ENCODE measurements at places on chromosomes 7 and 10. TPM values are rescaled to one million over a fixed set of nuclear protein-coding genes. Genes with fewer than 3 reads are reported as not detected.

Gene TRIL
- total RNA-seq = 0.48 TPM

Gene DNAH11
- 3.4 TPM for total RNA-seq

Gene ERVW-1
- total RNA-seq = not detected

Gene ZNF800
- 14.4 TPM for total RNA-seq

Gene MMRN2
- total RNA-seq = 243 TPM

Gene AEBP1
- total RNA-seq = 40.8 TPM

Gene ITPRID1
- not detected for total RNA-seq

Gene CALHM3
- not detected for total RNA-seq

Gene HOXA13
- not detected for total RNA-seq

Gene METTL2B
- 21.8 TPM for total RNA-seq

Gene SPAM1
- total RNA-seq = not detected

Gene TMEM229A
- total RNA-seq = not detected

Gene RBP3
- total RNA-seq = not detected

Gene NME8
- total RNA-seq = not detected

Gene EGR2
- total RNA-seq = not detected

Gene AMZ1
- total RNA-seq = 0.47 TPM

Gene ZNF92
- 11.0 TPM for total RNA-seq

Gene NUTM2E
- total RNA-seq = 0.19 TPM

Gene SLC39A12
- total RNA-seq = not detected

Gene UCN3
- total RNA-seq = not detected

Gene CALML5
- not detected for total RNA-seq

Gene C7orf57
- total RNA-seq = 0.64 TPM

Gene TMEM196
- total RNA-seq = not detected

Gene PNLIPRP1
- not detected for total RNA-seq

Gene PHF14
- 48.6 TPM for total RNA-seq

Gene SERPINE1
- total RNA-seq = 5,219 TPM
